ENCODE measurements at places on chromosomes 3 and 15.

- DNase-seq: no peak
Observed at GRCh38 chr3:34218706-34219385, 420.4 kb downstream of the PDCD6IP start.

DNA sequence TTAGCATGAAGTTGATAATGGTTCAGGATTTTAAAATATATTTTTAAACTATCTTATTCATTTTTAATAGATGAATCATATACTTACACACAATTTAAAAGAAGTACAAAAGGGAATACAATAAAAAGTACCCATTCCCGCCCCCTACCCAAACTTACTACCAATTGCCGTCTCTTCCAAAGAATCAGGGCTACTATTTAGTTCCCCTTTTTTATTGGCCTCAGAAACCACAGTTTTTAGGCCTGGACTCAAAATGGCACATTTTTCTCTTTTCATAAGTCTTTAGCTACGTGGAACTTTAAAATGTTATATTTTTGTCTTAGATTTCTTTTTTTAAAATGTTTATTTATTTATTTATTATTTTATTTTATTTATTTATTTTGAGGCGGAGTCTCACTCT lies 18.0 kb downstream of the LRRK1 start:
- no peak for DNase-seq

GRCh38 chr15:30859091-30859874 lies 44.4 kb upstream of the FAN1 start:
- no peak for DNase-seq

- DNase-seq: no peak
Observed at GRCh38 chr3:196186651-196187573, 24.3 kb downstream of the ZDHHC19 start.

GRCh38 chr3:152858170-152858800 lies 23.4 kb downstream of the P2RY1 start:
- DNase-seq: no peak

DNA sequence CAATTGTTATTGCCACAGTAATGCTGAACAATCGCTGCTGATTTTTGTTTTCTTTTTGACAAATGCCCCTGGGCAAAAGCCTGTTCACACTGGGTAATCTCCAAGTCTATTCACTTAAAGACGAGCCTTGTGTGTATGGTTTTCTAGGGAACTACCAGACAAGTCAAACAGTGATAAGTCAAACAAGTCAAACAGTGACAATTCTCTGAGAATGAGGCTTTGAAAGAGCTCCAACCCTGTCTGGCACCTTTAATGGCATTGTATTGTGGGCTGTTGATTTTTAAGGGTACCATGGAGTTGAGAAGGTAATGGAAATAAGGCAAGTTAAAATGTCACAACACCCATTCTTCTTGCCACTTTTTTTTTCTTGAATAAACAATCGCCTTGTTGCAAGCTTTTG lies 59.4 kb upstream of the TMC3 start:
- DNase-seq: no peak

DNA sequence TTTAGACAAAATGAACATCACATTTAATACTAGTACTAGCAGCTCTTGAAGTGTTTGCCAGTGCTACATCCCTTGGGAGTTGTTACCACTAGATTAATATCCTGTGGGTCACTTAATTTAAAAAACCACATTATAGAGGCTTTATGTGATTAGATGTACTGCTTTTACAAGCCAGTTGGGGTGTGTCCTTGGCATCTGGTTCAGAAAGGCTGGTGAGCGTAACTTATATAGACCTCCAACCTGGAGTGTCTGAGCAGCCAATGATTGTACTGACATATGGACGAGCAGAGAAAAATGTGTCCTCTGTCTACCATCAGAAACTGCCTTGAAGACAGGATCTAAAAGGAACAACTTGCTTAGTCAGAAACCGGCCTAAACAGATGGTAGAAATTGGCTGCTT lies 306.2 kb upstream of the ATP11B start:
- no peak for DNase-seq

DNA sequence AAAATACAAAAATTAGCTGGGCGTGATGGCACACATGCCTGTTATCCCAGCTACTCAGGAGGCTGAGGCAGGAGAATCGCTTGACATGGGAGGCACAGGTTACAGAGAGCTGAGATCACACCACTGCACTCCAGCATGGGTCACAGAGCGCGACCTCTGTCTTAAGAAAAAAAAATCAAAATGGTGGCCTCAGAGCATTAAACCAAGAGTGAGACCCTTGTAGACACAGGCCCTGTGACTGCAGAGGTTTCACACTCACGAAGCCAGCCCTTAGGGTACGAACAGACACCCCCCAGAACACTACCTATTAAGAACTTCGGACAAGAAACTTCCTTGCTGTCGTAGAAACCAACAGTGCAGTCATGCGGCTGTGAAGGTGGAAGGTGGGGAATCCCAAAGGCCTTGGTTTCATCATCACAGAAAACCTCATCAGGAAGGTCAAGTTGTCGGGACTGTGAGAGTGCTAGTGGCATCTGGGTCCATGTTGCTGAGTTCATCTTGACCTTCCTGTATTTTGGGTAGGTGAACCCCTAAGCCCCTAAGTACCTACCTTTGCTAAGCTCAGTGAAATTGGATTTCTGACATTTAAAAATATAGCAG lies 4.8 kb upstream of the PDE8A start:
- DNase-seq: no peak

- no peak for DNase-seq
Observed at GRCh38 chr3:153704115-153704514, 417.1 kb upstream of the ARHGEF26 start.

GRCh38 chr3:54776601-54777000 lies 151.3 kb downstream of the LRTM1 start:
- DNase-seq: no peak

DNA sequence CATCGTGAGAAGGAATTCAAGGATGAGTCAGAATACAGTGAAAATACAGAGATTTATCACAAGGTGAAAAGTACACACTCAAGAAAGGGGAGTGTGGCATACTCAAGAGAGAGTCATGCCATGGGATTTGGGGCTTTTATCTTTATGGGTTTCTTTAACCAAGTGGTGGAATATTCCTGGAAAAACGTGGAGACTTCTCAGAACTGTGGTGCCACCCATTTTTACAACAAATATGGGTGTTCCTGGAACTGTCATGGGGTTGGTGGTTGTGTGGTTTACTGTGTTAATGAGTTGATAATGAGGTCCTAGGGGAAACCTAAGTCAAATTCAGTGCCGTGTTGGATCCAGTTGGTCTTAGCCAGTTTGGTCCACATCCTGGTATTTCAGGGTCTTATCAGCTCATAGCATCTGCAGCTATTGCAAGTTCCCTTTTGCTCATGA lies 497.2 kb downstream of the GABRG3 start:
- no peak for DNase-seq

All from amniotic stem cell (primary cell).